PC-9 (cell line): ENCODE measurements at places on chromosomes 3 and 15. TPM values are rescaled to one million over a fixed set of nuclear protein-coding genes. Genes with fewer than 3 reads are reported as not detected.

DNA sequence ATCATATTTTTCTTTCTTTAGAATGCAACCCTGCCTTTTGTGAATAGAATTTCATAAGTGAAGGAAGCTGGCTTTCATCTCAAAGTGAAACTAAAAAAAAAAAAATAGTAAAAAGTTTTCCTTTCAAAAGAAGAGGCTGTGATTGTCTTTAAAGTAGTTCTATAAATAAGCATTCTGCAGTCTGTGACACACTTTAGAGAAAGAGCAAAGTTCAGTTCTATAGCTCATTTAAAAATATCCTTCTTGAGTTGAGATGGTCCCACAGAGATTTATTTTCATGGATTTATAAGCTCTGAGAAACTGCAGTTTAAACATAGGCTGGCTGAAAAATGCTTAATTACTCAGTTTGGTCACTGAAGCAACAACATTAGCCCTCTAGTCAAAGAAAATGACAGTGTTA, 36.1 kb upstream of the CNTN6 start:
- no peak for DNase-seq

- no peak for DNase-seq
Measured at GRCh38 chr3:117080872-117081271, 371.3 kb downstream of the TUSC7 start.

DNA sequence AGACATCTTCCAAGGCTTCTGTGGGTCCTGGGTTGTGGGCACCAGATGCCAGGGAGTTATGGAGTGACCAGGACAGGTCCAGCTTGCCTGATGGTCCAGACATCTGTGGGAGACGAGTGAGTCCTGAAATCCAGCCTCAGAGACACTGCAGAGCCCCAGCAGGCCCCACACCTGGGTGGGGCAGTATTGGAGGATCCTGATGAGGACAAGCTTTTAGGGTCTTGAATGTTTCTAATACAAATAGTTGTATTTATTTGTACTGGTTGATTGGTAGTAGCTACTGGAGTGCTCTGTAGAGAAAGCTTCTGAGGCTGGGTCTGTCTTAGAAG, 67.5 kb upstream of the PRR23C start:
- DNase-seq = no peak

GRCh38 chr15:94056314-94056713, 175.0 kb upstream of the MCTP2 start:
- no peak for DNase-seq

DNA sequence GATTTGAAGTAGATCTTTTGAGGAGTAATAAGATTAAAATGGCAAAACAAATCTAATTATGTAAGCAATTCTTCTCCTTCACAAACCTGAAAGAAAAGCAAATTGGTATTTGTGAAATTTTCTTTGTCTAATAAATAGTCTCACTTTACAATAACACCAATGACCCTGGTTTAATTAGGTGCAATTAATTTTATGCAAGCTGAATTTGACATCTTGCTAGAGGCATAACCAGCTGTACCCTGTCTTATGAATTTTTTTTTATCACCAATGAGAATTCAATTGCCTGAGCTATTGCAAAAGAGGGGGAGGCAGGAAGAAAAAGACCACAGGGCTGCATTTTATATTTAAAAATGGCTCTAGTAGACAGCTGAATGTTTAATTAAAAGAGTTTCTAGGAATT, 113.5 kb upstream of the IL12A start:
- DNase-seq = no peak

DNA sequence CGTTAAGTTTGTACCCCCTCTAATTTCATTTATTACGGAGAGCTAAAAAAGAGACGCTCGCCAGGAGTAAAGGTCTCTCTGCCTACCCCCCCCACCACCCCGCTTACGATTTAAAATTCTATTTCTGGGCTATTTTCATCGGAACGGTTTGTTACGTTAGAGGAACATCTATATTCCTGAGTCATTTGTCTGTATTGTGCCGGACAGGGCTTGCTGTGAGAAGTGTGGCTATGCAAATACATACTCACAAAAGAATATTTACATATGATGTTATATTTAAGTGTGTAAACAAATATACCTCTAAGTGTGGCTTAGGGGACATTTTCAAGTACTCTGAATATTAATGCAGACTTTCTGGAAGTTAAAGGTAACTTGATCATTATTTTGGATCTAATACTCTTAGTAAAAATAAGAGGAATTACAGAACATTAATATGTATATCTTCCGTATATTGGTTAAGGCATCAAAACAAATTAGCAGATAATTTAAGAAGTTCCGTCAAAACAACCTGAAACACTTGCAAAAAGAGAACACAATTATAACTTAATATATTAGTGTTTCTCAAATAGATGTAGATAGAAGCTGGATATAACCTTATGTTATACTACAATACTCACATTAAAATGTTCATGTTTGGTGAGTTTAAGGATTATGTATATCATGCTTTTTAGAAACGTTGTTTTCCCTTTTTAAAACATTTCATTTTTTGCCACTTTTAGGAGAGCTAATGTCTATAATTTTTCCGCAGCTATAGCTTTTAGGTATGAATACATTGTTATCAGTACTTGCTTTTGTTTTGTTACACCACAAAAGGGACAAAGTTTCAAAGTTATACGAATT, 1.6 kb upstream of the SHOX2 start:
- no peak for DNase-seq

DNA sequence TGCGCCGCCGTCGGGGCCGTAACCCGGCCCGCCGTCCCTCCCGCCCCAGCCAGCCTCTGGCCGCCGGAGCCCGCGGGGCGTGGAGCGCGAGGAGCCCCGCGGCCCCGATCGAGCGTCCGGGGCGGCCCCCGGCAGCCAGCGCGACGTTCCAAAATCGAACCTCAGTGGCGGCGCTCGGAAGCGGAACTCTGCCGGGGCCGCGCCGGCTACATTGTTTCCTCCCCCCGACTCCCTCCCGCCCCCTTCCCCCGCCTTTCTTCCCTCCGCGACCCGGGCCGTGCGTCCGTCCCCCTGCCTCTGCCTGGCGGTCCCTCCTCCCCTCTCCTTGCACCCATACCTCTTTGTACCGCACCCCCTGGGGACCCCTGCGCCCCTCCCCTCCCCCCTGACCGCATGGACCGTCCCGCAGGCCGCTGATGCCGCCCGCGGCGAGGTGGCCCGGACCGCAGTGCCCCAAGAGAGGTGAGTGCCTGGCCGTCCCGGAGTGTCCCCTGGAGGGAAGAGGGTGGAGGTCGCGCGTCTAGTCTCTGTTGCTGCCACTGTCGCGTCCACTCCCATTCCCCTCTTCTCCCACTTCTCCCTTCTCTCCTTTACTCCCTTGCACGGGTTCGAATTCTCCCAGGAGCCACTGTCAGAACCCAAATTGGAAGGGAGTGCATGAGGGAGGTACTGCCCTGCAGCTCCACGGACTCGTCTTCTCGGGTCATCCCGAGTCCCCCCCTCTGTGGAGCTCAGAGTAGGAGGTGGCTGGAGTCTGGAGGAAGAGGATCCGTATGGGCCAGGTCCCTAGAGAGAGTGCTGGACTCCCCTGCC, 585 bp downstream of the CSK start:
- no peak for DNase-seq

DNA sequence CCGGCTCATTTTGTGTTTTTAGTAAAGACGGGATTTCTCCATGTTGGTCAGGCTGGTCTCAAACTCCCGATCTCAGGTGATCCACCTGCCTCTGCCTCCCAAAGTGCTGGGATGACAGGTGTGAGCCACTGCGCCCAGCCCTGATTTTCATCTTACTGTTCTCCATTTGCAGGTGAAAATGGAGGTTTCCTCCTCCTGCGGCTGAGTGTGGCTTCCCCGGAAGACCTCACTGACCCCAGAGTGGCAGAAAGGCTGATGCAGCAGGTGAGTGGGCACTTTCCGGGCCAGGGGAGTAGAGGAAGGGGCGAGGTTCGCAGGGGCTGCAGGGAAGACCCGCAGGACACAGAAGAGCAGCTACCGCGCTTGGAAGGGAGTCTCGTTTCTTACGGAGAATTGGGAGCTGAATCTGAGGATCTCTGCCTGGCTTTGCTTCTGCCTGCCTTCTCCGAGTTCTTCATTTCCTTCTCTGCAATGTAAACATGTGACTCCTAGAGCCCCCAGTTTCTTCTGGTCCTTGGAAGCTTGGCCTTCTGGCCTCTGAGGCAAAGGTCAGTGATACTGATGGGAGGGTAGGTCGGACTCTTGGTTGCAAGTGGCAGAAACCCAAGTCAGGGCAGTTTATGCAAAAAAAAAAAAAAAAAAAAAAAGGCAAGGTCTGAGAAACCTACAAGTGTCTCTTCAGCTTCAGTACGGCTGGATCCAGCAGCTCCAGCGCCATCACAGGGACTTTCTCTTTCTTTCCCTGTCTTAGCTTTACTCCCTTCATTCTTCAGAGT, 8.9 kb downstream of the MUC20 start:
- DNase-seq = no peak

- no peak for DNase-seq
Measured at GRCh38 chr3:64987726-64988125, 299.9 kb upstream of the ADAMTS9 start.

GRCh38 chr3:130378677-130379191, 33.3 kb downstream of the COL6A5 start:
- DNase-seq = no peak

DNA sequence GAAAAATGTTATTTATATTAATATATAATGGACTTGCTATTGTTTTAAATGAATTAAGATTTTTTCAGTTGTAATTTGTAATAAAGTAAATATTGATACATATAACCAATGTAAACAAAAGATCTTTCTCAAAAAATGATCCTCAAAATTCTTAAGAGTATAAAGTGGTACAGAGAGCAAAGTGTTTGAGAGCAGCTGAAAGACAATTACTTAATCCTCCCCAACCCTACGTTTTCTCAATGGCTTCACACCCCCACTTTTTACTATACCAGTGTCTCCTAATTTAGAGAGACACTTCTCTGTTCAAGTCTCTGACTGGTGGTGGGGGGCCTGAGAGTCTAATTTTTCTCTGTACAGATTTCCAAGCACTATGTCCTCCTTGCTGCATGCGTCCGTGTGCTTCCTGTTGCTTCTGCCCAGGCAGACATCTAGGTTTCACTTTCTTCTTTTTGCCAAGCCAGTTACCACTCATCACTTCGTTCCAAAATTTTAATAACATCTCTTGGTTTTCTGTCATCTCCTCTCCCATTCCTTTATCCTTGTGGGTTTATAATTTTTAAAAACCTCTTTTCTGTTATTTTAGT, 276.3 kb upstream of the DNAJC19 start:
- DNase-seq = no peak

- DNase-seq = no peak
Measured at GRCh38 chr3:13519006-13519791, 29.7 kb upstream of the FBLN2 start.

DNA sequence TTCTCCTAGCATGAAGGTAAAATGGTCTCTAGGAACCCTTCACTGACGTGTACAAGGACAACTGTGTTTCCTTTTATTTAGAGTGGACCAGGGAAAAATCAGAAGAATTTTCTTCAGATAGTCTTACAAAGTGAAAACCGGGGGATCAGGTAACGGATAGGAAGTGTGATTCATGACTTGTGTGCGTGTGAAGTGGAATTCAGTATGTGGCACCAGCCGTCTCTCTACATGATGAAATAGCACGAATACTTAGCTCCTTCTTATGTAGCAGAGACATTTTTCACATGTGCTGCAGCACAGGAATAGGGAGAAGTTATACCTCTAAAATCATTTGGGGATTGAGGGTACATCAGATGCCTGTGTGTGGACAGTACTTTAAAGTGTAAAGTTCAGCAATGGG, 159.2 kb downstream of the MEX3B start:
- DNase-seq = no peak

- no peak for DNase-seq
Measured at GRCh38 chr15:72176743-72177142, 20.8 kb downstream of the GRAMD2A start.

GRCh38 chr3:177186306-177186705, 11.0 kb downstream of the TBL1XR1 start:
- peak; percentile 39 for DNase-seq

DNA sequence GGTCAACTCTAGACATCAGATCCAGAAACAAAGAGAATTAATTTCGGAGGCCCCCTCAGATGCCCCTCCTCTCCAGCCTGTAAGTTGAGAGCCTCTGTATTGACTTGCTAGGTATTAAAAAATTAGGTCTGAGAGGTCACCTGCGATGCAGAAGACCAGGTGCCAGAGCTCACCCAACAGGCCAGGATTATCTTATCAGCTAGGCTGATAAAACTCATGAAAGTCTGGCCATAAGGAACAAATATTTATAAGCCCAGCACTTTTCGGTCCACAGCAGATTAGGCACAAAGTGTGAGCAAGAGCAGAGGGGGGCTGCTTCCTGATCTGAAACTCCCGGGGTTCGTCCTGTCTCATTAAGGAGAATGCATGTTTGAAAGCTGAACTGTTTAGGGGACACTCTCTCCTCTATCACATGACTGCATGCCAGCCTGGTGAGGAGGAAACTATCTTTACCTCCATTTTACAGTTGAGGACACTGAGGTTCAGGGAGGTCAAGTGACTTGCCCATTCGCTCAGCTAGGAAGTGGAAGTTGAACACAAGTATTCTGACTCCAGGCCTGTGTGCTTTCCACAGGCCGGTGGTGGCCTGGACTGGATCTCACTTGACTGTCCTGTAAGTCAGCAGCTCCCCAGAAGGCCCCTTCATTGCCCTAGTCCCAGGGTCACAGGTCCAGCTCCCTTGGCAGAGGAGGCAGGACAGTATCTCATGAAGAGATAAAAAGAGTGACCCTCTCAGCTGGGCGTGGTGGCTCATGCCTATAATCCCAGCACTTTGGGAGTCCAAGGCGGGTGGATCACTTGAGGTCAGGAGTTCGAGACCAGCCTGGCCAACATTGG, 39.6 kb upstream of the MAGEF1 start:
- DNase-seq = no peak

DNA sequence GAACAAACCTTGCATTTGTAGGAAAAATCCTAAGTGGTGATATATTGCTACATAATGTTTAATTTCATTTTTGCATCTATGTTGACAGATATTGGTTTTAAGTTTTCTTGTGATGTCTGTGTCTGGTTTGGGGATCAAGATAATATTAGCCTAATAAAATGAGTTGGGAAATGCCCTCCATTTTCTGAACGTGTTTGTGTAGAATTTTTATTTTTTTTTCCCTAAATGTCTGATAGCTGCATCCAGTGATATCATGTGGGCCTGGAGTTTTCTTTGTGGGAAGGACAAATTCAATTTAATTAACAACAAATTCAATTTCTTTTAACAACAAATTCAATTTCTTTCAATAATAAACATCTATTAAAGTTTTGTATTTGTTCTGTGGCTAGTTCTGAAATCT, 35.1 kb downstream of the NEDD4 start:
- no peak for DNase-seq

- DNase-seq = no peak
Measured at GRCh38 chr15:55277116-55277564, 12.5 kb downstream of the RAB27A start.

- no peak for DNase-seq
Measured at GRCh38 chr15:85423256-85423655, 42.9 kb downstream of the AKAP13 start.

DNA sequence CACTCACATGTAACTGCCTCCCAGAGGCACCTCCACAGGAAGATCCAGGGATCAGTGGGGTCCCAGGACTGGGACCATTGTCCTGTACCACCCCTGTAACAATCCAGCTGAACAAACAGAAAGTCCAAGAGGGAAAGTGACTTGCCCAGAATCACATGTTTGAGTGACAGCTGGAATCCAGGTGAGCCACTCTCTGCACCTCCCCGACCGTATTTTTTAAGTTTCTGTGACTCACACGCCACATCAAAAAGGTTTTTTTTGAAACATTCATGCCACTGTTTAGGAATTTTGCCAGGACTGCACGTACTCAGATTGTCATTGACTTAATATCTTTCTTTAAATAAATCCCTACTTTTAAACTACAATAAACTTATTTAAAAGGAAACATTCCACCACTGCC, 9.8 kb upstream of the SLC6A1 start:
- DNase-seq = no peak

Gene PLCH1
- total RNA-seq = 0.73 and 1.4 TPM in 2 replicates

Gene MYRIP
- total RNA-seq = not detected in 2 replicates

Gene GOLGA8G
- total RNA-seq = not detected in 2 replicates

Gene SERPINI2
- total RNA-seq = not detected in 2 replicates

Gene APOD
- total RNA-seq = 0.48 TPM in 1 of 2 replicates, not detected in the other

Gene GOLIM4
- total RNA-seq = 10.9 and 17.5 TPM in 2 replicates
